Mucosa of gallbladder (tissue), 1 donor: ENCODE measurements at places on chromosomes 12 and 14. TPM values are rescaled to one million over a fixed set of nuclear protein-coding genes. Genes with fewer than 3 reads are reported as not detected.

DNA sequence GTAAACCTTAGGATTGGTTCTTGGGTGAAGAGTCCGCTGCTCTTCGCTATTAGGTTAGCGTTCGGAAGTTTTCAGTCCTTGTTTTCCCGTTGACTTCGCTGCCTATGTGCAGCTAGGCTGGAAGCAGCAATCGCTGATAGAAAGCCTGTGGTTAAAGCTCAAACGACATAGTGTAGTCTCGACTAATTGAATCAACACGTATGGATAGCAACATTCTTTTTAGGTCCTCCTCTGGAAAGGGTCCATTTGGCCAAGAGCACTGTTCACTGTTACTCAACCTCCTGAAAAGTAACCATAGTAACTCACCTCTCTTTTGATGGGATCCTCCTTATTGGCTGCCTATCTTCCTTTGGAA is 355.5 kb downstream of the SNAPC1 start:
- no peak for DNase-seq

DNA sequence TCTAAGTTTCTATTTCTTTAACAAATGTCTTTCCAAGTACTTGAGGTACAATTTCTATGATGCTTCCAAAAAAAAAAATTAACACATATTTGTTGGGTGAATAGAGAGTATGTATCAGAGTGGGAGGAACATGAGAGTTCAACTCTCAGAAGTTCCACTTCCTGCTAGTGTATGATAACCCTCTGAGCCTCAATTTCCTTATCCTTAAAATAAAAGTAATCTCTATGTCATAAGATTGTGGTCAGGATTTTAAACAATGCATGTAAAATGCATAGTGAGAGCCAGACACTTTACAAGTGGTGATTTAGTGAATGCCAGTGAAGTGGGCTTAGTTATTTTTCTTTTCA is 270.3 kb upstream of the AMIGO2 start:
- DNase-seq: no peak

DNA sequence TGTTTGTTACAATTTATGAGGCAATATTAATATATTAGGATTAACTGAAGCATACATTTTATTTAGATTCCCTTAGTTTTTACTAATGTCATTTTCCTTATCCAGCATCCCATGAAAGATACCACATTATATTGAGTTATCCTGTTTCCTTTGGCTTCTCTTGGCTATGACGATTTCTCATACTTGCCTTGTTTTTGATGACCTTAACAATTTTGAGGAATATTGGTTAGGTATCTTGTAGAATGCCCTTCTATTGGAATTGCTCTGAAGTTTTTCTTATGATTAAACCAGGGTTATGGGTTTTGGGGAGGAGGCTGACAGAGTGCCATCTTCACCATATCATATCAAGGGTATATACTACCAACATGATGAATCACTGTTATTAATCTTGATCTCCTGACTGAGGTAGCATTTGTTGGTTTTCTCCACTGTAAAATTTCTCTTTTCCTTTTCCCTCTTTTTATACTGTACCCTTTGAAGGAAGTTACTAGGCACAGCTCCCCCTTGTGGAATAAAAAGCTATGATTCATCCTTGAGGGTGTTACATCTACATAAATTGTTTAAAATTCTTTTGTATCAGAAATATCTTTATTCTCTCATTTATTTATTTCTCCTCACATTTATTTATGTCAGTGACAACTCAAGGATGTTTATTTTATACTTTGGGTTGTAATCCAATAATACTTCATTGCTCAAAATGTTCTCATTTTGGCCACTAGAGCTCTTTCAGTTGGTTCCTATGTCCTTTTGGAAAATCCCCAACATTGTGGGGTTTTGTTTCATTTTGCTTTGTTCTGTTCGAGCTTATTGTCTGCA is 239.0 kb downstream of the SLC16A7 start:
- no peak for DNase-seq

GRCh38 chr12:27620121-27620520 is 76.1 kb upstream of the REP15 start:
- no peak for DNase-seq

GRCh38 chr12:67892259-67893021 is 96.8 kb upstream of the IFNG-AS1 start:
- DNase-seq: no peak

DNA sequence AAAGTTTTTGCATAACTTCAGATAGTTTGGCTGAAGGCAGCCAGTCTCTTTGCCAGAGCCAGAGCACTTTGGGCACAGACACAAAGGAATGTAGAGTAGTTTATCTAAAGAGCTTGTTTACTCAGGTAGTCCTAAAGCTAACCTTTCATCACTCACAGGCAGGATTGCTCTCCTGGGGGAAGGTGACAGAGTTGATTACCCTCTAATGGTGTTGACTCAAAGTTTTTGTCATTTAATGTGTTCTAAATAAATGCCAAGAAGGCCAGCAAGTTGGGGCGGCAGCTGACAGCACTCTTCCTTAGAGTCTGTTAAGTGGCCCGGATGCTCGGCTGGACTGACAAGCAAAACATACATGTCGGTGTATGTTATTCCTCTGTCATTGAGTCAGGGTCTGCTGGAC is 9.3 kb upstream of the TAS2R46 start:
- no peak for DNase-seq

DNA sequence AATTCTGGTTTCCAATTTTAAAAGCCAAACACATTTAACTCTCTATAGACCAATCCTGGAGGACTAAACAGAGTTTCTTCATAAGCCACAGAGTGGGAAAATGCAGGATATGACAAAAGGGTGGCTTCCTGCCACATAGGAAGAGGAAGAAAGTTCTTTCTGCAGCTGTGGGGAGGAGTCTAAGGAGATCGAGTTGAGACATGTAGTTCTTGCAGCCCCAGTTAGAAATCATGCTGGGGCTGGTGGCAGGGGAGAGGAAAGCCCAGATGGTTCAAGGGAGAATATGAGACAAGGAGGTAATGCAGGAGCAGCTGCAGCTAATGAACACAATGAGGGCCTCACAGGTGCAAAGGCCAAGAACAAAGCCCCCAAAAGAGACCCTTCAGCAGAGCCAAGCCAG is 85.0 kb upstream of the ARID2 start:
- no peak for DNase-seq

DNA sequence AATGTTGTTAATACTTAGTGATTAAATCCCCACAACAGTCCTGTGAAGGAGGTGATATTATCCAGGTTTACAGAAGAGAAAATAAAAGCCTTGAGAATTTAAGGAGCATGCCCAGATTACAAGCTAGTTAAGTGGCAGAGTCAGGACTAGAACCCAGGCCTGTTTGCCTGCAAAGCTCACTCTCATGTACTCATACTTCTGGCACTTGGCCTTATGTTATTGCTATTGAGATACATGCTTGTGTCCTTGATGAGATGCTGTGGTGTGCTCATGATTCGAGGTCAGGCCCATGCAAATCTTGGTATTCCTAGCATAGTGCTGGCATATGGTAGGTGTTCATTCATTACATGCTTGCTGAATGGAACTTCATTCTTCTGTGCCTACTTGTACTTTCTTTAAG is 7.6 kb upstream of the EID3 start:
- DNase-seq: no peak

- DNase-seq: no peak
These were observed 15.2 kb downstream of the HNF1A start for GRCh38 chr12:120993496-120993895.

- DNase-seq: no peak
These were observed 186.2 kb downstream of the PELI2 start for GRCh38 chr14:56304456-56304855.

DNA sequence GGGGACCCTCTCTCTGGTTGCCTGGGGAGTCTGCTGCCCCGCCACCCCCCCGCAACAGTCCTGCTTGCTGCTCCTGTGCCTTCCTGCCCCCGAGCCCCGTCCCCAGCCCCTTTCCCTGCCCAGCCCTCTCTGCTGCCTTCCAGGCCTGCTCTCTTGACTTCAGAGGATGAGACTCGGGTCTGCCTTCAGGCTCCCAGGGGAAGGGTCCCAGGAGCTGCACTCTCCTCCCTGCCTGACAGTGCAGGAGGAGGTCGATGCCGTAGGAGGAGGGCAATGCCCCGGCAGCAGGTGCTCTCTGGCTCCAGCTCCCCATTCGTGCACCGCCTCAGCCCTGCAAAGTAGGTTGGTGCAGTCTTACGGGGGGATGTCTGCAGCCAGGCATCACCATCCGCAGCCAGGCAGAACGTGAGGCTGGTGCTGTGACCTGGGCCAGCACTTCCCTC is 185.1 kb upstream of the C14orf180 start:
- DNase-seq: peak; percentile 8

- DNase-seq: no peak
These were observed 7.3 kb downstream of the HOXC5 start for GRCh38 chr12:54040148-54040494.

DNA sequence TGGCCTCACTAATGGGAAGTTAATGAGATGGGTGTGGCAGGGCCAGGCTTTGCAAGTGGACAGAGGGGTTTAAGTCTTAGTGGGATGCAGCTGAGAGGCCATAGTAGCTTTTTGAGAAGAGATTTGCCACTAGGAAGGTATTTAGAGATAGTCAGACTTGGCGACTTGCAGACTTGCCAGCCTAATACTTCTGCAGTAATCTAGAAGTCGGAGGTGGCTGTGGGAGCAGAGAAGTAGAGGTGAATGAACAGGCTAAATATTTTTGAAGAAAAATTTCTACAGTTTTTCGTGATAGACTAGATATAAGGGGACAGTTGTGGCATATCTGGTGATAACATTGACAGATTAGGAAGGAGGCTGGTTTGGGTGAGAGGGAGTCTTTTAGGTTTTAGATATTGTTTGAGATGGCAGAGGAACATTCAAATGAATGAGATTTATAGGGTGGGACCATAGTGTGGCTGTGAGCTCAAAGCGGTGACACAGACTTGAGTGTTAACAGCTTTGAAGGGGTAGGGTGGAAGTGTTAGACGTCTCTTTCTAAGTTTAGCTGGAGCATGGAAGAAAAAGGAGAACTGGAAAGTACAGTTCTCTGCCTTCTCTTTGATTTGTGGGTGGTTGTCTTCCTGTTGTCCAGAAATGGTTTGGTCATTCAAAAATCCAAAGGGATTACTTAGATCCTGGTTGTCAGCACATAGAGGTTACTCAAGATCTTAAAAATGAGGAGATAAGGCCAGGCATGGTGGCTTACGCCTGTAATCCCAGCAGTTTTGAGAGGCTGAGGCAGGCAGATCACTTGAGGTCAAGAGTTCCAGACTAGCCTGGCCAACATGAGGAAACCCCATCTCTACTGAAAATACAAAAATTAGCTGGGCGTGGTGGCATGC is 44.9 kb downstream of the MAPKAPK5 start:
- no peak for DNase-seq

DNA sequence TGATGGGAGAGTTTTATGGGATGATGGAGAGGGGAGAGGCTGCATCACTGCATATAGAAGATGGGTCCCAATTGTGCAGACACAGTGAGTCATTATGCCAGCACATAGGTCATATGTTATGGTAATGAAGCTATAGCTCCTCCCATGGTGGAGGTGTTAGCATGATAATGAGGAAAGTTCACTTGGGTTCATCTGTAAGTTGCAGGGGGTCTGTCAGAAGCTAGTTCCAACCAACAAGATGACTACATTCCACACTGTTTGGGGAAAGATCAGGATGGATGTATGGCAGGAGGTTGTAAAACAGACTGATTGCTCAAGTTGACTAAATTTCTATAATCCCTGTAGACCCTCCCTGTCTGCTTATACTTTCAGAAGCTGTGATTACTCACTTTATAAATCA is 561.3 kb downstream of the C12orf50 start:
- no peak for DNase-seq

GRCh38 chr12:106522708-106523107 is 60.1 kb upstream of the RFX4 start:
- no peak for DNase-seq

- DNase-seq: no peak
These were observed 2.6 kb upstream of the RASAL1 start for GRCh38 chr12:113137861-113138783.

DNA sequence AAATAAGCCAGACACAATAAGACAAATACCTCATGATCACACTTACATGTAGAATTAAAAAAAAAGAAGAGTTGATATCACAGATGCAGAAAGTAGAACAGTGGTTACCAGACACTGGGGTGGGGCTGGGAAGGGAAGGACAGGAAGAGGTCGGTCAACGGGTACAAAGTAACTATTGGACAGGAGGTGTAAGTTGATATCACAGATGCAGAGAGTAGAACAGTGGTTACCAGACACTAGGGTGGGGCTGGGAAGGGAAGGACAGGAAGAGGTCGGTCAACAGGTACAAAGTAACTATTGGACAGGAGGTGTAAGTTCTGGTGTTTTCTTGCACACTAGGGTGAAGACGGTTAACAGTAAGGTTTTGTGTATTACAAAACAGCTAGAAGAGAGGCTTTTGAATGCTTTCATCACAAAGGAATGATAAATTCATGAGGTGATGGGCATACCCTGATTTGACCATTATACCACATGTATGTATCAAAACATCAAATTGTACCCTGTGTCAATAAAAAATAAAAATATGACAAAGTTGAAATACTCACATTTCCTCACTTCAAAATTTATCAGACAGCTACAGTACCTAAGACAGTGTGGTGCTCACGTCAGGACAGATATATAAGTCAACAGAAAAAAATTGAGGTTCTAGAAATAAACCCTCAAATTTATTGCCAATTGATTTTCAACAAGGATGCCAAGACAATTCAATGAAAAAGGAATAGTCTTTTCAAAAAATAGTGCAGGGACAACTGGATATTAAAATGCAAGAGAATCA is 32.8 kb downstream of the GALC start:
- DNase-seq: no peak

GRCh38 chr14:78829274-78829673 is 659.1 kb downstream of the NRXN3 start:
- no peak for DNase-seq

- DNase-seq: peak; percentile 18
These were observed 2.9 kb upstream of the PPFIBP1 start for GRCh38 chr12:27521066-27521465.

GRCh38 chr12:69996241-69996640 is 171.2 kb downstream of the MYRFL start:
- DNase-seq: no peak

GRCh38 chr12:30896461-30896860 is 30.1 kb upstream of the TSPAN11 start:
- DNase-seq: no peak

GRCh38 chr12:442235-442884 is 17.4 kb upstream of the B4GALNT3 start:
- DNase-seq: peak; percentile 60

Gene WNT5B
- total RNA-seq: 7.3 TPM

Gene GSC
- total RNA-seq: not detected

Gene CLEC9A
- total RNA-seq: 1.2 TPM

Gene MGAT4C
- 0.60 TPM for total RNA-seq

Gene RERG
- 5.9 TPM for total RNA-seq

Gene PLCZ1
- total RNA-seq: not detected

Gene L3HYPDH
- 17.9 TPM for total RNA-seq

Gene GDF3
- total RNA-seq: not detected

Gene GPR68
- total RNA-seq: 1.6 TPM
